ENCODE measurements at places on chromosomes 16 and 17.

DNA sequence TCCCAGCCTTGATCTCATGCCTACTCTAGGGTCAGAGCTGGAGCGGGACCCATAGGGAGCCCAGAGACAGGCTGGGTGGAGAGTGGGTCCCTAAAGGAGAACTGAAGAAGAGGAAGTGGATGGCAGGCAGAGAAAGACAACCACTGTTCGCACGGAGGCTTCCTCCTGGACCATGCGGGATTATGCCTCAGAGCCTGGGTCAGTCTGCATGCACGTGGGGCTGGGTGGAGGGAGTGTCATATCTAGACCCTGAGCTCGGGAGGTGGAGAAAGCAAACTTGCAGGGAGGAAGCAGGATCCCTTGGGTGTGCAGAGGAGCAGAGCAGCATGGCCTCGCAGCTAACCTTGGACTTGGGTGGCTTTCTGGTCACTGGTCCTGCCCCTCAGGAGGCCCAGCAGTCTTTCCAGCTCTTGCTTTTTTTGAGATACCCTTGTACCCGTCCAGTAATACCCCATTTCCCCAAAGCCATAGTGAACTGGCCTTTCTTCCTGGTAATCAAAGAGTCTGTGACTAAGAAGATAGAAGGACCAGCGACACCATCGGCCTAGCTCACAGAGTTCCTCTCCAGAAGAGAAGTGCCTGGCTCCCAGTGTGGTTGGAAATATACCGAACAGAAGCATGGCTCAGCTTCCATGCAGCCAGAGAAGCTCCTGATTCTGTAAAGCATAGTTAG, 344.2 kb downstream of the CPPED1 start:
- peak; percentile 25 for DNase-seq

DNA sequence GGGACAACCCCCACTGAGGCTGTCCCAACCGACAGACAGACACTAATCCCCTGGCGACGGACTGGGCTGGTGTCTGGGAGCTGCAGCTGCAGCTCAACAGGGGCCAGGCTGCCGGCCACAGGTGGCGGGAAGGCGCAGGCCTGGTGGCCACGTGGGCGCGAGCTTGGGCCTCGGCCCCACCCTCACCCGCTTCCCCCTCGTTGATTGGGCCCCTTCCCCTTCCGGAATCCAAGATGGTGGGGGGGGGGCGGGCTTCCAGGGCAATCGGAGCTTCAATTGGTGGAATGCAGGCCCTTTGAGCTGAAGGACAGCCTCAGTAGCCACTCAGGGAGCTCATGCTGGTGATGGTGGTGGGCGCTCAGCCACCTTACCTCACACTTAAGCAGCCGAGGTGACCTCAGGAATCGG, 8.7 kb upstream of the TBX4 start:
- DNase-seq, result no peak

- DNase-seq, result no peak
Measured at GRCh38 chr17:69012895-69013805, 47.6 kb downstream of the ABCA9 start.

- DNase-seq, result no peak
Measured at GRCh38 chr16:11167581-11167980, 88.4 kb downstream of the SOCS1 start.

DNA sequence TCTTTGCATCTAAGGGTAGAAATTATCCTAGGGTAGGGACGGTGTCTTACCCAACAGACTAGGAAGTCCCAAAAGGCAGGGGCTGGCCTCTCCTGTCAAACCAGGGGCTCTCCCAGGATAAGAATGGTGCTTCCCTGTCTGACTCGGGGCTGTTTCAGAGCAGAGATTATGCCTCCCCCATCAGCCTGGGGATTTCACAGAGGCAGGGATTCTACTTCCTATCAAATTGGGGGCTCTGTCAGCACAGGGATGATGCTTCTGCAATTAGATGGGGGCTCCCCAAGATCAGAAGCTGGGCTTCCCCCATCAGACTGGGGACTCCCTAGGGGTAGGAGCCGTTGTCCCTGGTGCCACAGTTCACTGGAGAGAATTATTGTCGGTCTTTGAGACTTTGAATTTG, 2.3 kb downstream of the NXPH3 start:
- no peak for DNase-seq

DNA sequence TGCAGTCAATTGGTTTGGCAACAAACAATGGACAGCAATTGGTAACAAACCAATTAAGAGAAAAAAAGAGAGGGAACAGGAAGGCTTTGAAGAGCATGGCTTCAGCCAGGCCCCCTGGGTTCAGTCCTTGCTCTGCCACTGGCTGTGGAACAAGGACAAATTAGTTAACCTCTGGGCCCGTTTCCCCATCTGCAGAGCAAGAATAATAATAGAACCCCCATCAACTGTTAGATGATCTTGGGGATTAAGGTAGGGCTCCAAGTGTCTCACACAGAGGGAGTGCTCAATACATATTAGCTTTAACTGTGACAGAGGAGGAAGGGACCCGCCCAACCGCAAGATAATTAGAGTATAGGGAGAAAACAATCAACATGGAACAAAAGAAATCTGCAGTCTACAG, 55.2 kb downstream of the PECAM1 start:
- DNase-seq, result no peak

DNA sequence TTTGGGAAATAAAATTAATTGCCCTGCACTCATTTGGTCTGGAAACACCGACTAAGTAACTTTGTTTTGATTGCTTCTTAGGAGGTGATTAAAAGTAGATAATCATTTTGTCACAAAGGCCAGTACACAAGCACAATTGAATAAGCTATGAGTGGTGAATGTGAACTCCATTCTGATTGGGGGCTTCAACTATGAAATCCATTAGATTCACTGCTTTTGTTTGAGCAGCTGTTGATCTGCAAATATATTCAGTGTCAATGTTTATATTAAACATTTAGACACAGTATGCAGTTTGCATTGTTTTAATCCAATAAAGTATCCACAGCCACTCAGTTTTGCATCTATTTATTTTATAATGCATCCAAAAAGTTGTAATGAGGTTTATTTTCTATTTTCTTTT, 817.5 kb downstream of the CDH11 start:
- no peak for DNase-seq

DNA sequence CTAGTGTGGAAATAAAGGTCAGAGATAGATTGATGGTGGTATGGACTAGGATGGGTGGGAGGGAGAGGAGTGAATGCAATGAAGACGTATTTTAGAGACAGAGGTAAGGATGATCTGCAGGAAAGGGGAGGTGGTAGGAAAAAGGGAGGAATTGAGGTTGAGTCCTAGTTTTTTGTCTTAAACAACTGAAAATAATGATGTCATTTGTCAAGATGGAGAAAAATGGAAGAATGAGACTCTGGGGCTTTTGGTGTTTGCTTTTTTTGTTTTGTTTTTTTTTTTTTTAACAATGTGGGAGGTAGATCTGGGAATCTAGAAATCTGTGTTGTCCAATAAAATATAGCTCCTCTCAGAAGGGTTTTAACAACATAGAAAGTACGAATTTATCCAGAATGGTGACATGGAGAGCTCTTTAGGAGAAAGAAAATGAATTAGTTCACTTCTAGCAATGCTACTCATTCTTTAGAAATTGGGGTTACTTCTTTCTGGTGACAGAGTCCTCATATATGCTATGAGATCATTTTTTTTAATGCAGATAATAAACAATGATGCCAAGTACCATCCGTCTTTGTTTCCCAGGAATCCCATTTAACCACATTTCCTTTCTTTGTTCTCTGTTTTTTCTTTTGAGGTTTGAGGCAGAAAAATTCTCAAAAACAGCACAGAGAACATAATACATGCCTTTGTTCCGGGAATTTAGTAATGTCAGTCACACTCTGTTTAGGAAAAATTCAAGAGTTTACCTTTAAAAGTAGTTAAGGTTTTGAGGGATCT, 225.3 kb upstream of the COX10 start:
- DNase-seq, result no peak

- no peak for DNase-seq
Measured at GRCh38 chr17:27572665-27573064, 58.3 kb upstream of the LGALS9 start.

DNA sequence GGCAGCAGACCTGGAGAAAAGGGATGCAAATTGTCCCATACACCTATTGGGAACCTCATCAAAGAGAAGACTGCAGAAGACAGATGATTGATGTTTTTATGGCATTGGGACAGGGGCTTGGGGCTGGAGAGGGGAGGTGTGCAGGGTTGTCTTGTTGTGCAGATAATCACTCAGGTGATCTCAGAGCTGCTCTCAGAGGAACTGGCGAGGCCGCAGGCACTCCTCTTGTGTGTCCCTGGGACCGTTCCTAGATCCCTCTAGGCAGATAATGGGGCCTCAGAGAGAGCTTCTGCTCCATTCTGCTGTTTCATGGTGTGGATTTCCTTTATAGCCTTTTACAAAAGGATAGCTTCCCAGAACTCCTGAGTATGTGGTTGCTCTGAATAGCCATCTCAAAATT, 1.6 kb downstream of the RNF213 start:
- DNase-seq, result no peak

DNA sequence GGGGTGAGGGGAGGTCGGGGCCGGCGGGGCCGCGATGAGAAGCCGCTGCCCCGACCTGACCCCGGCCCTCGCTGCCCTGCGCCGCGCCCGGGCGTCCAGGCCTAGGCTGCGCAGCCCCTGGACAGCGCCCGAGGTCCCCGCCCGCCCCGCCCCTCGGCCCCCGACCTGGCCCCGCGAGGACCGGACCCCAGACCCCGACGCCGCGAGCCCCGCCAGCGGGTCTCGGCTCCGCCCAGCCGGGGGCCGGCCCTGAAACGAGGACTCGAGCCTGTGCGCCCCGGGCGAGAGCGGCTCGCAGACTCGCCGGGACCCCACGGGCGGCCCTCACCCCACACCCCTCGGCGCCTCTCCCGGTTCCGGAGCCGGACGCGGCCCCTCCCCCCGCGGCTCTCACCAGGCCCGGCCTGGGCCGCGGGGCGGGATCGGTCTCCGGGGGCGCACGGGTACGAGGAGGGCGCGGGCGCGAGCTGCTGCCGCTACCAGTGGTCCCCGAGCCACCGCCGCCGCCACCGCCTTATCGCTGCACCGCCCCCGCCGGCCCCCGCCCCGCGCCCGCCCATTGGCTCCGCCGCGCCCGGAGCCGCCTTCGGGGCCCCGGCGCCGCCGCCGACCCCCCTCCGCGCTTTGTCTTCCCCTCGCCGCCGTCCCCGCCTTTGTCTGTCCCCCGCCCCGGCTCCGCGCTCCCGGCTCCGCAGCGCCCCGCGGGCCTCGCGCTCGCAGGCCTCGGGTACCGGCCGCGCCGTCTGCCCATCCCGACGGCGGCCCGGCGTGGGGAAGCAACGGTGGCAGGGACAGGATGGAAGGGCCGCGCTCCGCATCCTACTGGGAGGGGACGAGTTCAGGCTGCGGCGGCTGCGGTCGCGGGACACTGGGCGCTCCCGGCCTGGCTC, at the start of gene LIMD2:
LIMD2 (minus strand) TSS at position 488 of the 890 bp plus-strand sequence. CDS start 827 bp downstream, outside the sequence.
- peak; percentile 91 for DNase-seq

- no peak for DNase-seq
Measured at GRCh38 chr17:44925731-44926697, 10.7 kb upstream of the GFAP start.

GRCh38 chr17:29291163-29291752, 2.7 kb downstream of the NUFIP2 start:
- peak; percentile 82 for DNase-seq

DNA sequence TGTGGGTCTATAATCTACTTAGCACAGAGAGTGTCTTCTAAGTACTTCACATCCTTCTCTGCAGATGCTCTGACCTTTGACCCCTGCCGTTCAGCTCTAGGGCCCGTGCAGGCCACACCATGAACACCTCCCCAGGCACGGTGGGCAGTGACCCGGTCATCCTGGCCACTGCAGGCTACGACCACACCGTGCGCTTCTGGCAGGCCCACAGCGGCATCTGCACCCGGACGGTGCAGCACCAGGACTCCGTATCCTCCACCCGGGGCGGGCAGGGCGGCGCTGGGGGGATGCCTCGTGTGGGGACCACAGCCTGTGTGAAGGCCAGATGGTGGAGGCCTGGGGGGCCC, 686 bp downstream of the MLST8 start:
- DNase-seq, result no peak

GRCh38 chr16:87812200-87812656, 46.4 kb upstream of the KLHDC4 start:
- no peak for DNase-seq

- DNase-seq, result no peak
Measured at GRCh38 chr17:12789481-12790248, at the start of gene ARHGAP44. TSS of gene ARHGAP44 (plus strand) at chr17:12789498. CDS start at chr17:12789839, 341 bp downstream.

GRCh38 chr17:63075969-63076368, 109.9 kb downstream of the TANC2 start:
- no peak for DNase-seq

DNA sequence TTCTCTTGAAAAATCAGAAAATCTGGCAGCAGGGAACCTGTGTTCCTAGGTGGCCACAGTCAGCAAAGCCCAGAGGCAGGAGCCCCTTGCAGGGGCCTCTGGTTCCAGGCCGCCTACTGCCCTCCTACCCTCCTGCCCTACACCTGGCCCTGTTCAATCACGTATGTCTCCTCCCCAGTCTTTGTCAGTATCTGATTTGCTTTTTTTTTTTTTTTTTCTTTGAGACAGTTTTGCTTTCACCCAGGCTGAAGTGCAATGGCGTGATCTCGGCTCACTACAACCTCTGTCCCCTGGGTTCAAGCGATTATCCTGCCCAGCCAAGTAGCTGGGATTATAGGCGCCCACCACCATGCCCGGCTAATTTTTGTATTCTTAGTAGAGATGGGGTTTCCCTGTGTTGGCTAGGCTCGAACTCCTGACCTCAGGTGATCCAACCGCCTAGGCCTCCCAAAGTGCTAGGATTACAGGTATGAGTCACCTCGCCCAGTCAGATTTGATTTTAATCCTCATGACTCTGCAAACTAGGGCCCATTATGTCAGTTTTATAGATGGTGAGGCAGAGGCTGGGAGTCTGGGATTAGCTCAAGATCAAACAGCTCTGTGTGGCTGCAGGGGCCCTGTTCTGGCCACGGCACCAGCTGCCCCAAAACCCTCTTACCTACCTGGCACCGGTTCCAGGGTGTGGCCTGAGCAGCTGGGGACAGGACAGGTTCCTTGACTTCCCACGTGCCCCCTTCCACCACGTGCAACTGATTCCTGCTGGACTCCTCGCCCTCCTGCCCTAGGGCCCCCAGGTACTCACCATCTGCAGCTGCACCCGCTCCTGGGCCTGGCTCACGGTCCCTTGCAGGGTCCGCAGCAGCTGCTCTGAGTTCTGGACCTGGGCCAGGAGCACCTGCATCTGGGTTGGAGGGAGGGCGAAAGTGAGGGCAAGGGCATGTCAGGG, 14.7 kb downstream of the RABEP2 start:
- no peak for DNase-seq
